ENCODE measurements at places on chromosomes 2 and 18.

DNA sequence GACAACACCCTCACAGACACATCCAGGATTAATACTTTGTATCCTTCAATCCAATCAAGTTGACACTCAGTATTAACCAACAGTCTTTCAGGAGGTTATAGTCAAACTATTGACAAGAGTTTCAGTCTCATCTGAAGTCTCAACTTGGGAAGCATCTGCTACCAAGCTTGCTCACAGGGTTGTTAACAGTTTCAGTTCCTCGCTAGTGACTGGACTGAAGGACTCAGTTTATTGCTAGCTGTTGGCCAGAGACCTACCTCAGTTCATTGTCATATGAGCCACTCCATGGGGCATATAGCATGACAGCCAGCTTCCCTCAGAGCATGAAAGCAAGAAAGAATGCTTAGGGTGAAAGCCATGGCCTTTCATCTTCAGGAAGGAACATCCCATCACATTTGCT, 228.6 kb downstream of the EPHA4 start:
- no peak for DNase-seq

DNA sequence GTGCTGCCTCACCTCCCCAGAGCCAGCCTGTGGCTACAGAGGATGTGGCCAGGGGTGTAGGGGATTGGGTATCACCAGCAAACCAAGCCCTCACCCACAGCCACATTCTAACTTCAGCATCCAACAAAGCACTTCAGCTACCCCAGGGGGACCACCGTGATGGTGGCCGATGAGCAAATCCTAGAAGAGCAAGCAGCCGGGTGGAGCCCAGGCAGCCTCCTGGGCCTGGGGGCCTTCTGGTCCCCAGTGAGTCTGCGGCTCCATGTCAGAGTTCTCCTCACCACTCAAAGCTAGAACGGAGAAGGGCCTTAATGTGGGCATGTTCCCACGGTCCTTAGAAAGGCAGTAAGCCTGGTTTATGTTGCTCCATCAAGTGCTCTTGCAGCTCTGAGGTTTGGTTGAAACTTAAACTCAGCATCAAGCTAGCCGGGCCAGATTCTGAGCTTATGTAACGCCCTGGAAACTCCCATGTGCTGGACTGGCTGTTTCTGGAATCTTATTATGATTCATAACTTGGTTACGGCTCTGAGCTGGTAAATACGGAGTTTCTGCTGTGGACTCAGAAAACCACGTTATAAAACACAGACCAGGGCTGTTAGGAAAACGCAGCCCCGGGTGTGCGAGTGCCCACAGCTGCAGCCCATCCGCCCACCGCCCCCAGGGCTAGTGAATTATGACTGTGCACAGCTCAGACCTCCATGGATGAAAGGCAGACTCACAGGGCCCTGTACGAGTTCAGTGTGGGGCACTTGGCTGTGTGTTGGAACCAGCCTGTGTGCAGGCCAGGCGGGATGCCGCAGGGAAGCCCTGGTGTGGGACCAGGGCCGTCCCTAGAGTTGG, 99.8 kb downstream of the SEPTIN10 start:
- no peak for DNase-seq

- no peak for DNase-seq
These were observed 18.3 kb downstream of the IL1B start for GRCh38 chr2:112818094-112818902.

DNA sequence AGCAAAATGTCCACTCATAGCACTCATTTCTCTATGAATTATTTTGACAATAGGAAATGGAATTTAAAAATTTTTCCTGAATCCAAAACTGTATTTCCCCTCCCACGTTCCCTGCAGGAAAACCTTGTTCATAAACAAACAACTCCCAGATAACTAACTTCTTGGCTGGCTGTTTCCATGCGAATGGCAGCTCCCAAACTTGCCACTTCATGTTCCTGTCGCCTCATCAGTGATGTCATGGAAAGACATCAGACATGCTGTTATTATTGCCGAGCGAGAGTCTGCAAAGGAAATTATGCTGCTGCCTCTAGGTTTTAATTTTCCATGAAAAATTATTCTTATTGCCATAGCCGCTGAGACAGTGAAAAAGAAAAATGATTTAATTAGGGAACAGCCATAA, 117.0 kb upstream of the RIOK3 start:
- no peak for DNase-seq

- no peak for DNase-seq
These were observed 150.8 kb upstream of the PGAP1 start for GRCh38 chr2:197077336-197077735.

- no peak for DNase-seq
These were observed 14.0 kb upstream of the PRKCE start for GRCh38 chr2:45637440-45637839.

- DNase-seq: peak; percentile 25
These were observed 22.6 kb downstream of the IMPA2 start for GRCh38 chr18:12003894-12004293.

DNA sequence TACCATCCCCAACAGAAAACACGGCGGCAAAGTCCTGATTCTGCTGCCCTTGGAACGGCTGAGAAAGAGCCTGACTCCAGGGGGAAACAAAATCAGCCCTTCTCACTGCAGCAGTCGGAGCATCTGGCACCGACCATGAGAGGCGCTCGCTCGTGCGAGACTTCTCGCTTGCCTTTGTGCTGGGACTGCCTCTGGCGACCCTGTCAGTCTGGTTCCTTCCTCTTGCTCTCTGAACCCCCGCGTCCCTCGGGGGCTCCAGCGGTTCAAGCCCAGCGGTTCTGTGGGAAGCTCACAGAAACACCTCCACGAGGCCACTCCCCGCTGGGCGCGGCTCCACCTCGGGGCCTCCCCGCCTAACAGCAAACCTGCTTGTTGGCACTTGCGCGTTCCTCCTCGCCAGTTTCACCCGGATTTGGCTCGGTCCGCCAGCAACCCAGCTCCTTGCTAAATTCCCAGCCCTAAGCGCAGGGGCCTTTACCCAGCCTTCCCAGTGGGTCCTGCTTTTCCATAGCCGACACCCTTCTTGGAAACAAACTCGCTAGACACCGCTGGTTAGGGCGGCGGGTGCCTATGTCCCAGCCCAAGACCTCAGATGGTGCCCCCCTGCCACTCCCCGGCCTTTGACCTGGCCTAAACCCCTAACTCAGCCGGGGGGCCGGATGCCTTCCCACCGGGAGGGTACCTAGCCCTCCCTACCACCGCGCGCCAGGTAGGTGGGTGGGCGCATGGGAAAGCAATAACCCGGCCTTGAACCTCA, 2.2 kb downstream of the RND3 start:
- DNase-seq: no peak

DNA sequence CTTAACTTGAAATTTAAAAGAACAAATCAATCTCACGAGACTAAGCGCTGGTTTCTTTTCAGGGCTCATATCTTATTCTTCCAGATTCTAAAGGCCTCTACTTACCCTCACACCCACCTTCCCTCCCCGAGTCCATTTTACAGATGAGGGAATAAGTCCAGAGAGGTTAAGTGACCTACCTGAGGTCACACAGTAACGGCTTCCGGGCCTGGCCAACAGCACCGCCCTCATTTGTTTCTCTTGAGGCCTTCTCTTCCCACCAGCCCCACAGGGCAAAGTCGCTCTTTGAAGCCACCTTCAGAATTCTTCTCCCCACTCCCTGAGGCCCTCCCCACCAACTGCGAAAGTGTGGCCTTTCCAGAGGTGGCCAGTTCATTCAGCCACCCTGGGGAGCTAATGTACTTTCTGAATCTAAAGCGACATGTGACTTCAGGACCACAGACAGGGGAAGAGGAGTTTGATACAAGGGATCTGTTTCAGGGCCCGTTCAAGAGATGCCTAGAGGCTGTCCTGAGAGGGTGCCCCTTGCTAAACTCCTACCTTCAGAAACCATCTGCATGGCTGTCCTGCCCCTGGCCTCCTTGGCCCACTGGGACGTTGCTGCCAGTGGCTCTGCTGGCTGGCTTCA, 275.3 kb downstream of the HAUS1 start:
- DNase-seq: no peak

GRCh38 chr2:5982193-5982902, 290.2 kb downstream of the SOX11 start:
- DNase-seq: no peak

DNA sequence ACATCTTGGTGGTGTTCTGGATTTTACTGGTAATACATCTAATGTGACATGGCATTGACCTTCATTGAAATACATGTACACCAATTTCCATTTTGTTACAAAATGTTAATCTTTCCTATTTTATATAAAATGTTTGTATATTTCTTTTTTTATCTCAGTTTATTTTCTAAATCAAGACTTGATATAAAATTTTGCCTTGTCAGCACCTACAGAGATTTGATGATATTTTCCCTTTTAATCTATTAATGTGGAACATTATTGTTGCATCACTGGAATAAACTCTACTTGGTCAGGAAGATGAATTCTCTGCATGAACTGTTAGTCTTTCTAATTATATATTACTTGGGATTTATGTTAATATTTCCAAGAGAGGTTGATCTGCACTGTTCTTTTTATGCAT, 294.0 kb upstream of the ETAA1 start:
- no peak for DNase-seq

DNA sequence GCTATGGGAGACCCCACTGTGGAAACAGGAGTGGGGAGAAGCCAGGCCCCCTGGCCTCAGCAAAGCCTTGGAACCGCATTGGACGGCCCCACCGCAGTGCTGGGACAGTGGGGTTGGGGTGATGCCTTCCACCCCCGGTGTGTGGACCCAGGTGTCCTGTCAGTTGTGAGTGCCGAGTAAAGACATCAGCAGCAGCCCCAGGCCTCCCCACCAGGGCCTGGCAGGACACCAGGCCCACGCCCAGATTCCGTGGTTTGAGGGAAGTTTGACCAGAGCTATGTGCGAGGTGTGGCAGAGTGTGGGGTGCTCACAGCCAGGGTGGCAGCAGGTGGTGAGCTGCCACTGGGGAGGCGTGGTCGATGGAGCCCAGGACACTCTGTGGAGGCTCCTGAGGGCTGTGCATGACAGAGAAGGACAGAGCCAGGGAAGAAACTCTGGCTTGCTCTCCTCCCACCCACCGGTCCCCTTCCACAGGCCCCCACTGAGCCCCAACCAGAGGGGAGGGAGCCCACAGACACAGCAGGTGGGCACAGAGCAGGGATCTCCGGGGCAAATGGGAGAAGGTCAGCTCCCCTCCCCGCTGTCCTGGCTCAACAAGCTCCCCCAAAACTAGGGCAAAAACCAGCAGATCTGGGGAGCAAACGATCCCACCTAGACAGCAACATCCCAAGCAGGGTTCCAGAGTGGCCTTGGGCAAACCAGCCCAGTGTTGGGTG, 69.1 kb downstream of the TWIST2 start:
- DNase-seq: peak; percentile 43

DNA sequence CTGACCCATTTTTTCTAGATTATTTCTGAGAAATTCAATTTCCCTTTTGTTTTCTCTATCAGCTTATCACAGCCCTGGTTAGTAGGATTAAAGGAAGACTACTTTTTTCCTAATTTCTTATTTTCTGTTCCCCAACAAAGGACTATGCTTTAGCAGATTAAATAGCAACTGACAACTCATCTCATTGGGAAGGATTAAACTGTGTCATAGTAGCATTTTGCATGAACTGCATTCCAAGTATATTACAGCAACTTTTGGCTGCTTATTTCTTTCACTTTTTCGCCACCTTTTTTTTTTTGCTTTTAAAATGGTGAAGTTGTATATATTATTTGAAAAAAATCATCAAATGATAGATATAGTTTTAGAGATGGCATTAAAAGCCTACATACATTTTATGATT, 570.3 kb downstream of the FBXO15 start:
- no peak for DNase-seq

- no peak for DNase-seq
These were observed 1.6 kb downstream of the KCNJ3 start for GRCh38 chr2:154700136-154700535.

- DNase-seq: no peak
These were observed 129.2 kb upstream of the ERBB4 start for GRCh38 chr2:212667751-212668316.

- DNase-seq: no peak
These were observed 70.6 kb downstream of the B3GNT2 start for GRCh38 chr2:62266433-62267038.

DNA sequence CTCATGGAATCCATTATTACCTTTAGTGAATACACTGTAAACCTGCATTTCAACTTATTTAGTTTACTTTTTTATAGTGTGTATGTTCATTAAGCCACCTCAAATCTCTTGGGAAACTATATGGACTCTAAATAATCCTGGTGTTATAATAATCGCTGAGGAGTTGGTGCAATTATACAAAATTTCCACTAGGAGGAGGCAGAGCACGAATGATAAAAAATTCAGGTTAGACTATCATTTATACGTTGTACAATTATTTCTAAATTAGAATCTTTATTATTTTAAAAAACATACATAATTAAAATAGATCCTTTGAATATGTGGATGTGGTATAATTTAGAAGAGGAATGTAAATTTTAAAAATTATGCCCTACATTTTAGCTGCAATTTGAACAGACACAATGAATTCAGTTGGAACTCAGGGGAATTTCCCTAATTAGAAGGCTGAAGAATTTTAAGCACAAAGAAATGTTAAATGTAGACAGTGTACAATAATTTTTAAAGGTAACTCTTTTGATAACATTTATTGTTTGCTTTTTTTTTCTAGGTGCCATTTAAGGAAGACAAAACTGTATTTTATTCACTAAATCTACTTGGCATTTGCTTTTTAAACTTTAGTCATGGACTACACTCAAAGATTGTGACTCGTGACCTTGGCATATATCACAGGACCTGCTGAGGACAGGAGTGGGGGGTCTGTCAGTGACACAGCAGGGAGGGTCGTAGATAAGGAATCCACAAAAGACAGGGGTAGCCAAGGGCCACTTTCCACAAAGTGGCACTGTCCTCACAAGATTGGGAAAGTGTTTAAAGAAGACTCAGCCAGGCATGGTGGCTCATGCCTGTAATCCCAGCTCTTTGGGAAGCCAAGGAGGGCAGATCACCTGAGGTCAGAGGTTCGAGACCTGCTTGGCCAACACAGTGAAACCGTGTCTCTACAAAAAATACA, 45.5 kb downstream of the RAB12 start:
- DNase-seq: no peak

GRCh38 chr2:220144411-220144810, 517.0 kb downstream of the SLC4A3 start:
- DNase-seq: no peak

DNA sequence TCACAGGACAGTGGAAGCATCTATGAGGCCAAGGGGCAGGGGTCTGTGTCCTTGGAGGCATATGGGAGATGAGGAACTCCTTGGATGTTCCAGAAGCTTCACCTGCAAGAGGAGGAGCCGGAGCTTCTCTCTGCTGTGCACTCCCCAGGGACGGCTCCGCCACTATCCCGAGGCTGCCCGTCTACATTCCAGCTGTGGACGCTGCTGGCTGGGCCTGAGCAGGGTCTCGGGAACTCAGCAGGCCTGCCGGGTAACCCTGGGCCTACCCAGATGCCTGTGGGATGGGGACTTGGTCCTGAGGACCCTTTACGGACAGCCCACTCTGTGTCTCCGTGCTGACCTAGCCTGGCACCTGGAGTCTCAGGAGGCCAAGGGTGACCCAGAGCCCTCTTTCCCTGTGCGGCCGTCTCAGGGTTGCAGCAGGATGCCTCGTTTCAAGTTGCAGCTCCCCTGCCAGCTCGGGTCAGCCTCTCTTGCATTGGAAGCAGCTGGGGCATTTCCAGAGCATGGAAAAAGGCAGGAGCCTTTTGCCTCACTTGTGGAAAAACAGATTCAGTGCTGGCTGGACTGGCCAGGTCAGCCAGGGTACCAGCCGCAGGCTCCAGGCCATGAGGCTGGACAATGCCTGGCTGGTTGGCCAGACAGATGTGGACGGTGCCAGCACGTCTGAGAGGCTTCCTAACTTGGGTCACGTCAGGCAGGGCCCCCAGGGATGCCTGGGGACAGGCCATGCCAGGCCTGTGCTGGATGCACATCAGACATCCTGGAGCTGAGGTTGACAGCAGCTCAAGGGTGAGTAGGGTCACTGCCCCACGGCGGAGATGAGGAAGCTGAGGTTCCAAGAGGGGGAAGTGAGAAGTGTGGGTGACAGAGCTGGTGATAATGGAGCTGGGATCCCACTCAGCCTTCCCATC, 41.5 kb downstream of the SCTR start:
- DNase-seq: no peak
